ENCODE measurements at places on chromosomes 4 and X. TPM values are rescaled to one million over a fixed set of nuclear protein-coding genes. Genes with fewer than 3 reads are reported as not detected.

DNA sequence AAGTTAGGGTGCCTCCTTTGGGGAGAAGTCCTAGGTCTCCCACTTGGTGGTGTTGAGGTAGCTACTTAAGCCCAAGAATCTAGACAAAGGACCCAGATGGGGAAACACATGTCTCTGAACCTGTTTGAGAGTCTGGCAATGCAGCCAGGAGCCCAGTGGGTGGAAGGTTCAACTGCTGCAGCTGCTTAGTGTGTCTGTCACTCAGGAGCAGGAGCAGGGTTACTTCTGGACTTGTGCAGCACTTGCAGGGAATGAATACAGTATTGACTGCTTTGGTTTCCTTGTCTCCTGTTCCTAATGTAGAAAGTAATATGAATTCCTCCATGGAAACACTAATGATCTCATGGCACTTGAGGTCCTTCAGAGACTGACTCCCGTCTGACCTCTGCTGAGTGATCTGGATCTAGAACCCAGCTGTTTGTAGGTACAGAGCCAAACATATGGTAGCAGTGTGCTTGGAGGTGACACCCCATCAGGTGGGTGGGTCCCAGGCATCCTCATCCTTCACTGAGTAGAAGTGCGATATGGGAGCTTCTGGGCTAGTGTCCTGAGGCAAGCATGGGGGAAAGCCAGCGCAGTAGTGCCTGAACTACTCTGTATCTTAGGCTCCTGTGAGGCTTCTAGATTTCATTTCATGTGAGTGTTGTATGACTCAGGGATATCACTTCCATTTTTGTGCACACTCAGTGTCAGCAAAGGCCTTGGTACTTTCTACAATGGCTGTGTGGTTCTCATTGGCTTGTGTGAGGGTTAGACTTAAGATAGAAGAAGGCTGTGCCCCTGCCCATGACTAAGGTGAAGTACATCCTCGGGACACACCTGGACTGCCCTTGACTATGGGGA, 85.0 kb upstream of the WDR1 start:
- DNase-seq, result no peak

The PDK3 gene
- 2.5 TPM for polyA plus RNA-seq

GRCh38 chr4:106607558-106607957, 239.0 kb upstream of the GIMD1 start:
- peak; percentile 14 for DNase-seq

DNA sequence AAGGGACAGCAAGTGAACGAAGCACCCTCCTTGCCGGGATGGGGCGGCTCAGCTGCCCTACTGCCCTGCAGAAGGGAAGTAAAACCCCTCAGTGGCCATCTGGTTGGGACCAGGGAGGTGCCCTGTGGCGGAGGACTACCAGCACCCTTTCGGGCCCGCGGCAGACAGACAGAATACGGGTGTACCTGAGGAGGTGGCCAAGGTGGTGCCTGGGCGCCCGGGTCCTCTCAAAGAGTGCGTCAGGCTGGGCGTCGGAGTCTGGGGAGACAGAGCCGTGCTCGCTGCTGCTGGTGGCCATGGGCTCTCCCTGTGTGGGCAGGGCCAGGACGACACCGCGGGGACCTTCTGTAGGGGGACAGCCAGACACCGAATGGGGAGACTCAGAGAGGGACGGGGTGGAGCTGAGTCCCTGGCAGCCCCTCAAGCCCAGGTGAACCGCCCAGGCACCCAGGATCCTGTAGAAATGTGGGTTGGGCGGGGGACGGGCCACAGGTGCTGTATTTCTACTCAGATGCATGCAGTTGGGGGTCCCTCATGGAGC, 29.7 kb downstream of the PDHA1 start:
- DNase-seq, result no peak

GRCh38 chrX:111519215-111519614, 7.8 kb downstream of the SERTM2 start:
- DNase-seq, result peak; percentile 22

DNA sequence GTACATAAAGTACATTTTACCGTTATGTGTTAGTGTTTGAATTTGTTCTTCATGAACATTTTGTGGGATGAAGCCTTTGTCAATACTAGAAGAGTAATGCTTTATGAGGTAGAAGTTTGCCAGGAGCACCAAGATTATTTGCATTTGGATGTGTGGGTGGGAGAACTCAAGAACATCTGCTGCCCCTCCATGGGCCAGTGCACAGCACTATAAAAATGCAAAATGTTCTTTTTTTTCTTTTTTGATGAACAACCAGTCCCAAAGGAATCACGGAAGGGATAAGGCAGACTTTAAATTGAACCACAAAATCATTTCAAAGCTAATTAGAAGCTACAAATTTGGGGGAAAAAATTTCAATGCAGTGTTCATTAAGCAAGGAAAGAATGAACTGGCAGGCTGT, 300.3 kb upstream of the NWD2 start:
- no peak for DNase-seq

The XK gene
- polyA plus RNA-seq, result not detected

The CFI gene
- polyA plus RNA-seq, result 19.6 TPM

DNA sequence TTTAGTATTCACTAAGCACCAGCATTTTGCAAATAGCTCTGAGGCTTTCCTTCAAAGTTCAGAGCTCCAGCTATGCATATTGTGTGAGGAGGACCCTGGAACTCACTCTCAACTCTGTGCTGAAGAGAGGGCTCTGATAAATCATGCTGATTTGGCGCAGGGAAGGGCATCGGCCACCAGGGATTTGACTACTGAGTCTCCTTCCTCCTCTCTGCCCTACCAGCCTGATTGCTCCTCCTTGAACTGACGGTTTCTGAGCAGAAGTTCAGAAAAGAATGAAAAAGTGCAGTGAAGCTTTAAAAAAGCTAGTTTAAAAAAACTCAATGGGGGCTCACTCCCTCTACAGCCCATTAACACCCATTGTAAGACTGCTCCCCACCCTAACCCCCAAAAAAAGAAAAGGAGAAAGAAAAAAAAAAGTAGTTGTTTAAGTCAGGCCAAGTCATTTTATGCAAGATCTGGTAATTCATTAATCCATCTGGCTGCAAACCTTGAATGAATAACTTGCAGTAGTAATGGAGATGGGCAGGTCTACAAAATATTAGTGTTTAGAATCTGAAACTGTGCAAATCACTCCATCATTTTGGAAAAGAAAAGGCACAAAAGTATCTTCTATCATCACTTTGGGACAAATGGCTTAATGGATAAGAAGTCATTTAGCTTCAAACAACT, 13.3 kb downstream of the PPARGC1A start:
- no peak for DNase-seq

DNA sequence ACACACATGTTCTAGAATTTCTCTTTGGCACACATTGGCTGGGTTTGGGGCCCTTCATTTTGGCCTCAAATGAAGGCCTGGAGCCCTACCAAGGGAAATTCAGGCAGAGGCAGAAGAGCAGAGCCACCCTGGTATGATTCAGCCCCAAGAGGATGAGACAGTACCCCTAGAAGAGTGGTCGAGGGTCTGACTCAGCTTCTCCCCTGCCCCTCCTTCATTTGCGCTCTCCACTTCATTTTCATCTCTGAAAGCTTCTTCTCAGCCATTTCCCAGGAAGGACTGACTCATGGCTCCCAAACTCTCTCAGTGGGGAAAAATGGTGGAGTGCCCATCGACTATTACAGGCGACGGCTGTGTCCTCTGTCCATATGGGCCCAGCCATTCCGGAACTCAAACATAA, 43.5 kb downstream of the MAMLD1 start:
- no peak for DNase-seq

GRCh38 chrX:40845331-40845911, 110.1 kb upstream of the MED14 start:
- no peak for DNase-seq

GRCh38 chr4:110636680-110637407, 14.0 kb upstream of the PITX2 start:
- no peak for DNase-seq

DNA sequence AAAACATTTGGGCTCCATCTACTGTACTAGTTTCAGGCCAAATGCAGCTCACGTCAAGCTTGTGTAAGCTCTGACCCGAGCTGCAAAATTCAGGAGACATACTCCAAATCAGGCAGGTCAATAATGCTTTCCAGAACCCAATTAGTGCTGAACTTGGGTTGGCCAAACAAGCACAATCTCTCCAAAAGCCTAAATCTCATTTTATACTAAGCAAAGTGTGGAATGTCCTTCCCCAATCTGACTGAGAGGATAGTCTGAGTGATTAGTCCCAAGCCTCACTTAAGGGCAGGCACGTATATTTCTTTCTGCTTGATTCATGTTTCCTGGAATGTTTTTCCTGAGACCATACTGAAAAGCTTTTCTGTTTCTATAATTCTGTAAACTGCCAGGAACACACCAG, 79.9 kb downstream of the NKX6-1 start:
- DNase-seq, result no peak

The IQSEC2 gene
- 21.3 TPM for polyA plus RNA-seq

The PABPC5 gene
- polyA plus RNA-seq, result 0.31 TPM

The PCDH18 gene
- polyA plus RNA-seq, result 25.0 TPM

- peak; percentile 92 for DNase-seq
Measured at GRCh38 chr4:146945556-146946374, at the start of gene TTC29. TTC29 (minus strand) TSS chr4:146945864; CDS start chr4:146939895, 5,969 bp downstream.

DNA sequence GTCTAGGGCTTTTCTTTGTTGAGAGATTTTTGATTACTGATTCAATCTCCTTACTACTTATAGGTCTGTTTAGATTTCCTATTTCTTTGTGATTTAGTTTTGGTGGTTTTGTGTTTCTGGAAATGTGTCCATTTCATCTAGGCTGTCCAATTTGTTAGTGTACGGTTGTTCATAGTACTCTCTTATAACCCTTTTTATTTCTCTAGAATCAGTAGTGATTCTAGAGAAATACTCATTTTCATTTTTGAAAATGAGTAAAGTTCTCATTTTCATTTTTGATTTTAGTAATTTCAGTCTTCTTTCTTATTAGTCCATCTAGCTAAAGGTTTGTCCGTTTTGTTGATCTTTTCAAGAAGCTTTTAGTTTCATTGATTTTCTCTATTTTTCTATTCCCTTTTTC, 7.5 kb downstream of the IL13RA1 start:
- no peak for DNase-seq

DNA sequence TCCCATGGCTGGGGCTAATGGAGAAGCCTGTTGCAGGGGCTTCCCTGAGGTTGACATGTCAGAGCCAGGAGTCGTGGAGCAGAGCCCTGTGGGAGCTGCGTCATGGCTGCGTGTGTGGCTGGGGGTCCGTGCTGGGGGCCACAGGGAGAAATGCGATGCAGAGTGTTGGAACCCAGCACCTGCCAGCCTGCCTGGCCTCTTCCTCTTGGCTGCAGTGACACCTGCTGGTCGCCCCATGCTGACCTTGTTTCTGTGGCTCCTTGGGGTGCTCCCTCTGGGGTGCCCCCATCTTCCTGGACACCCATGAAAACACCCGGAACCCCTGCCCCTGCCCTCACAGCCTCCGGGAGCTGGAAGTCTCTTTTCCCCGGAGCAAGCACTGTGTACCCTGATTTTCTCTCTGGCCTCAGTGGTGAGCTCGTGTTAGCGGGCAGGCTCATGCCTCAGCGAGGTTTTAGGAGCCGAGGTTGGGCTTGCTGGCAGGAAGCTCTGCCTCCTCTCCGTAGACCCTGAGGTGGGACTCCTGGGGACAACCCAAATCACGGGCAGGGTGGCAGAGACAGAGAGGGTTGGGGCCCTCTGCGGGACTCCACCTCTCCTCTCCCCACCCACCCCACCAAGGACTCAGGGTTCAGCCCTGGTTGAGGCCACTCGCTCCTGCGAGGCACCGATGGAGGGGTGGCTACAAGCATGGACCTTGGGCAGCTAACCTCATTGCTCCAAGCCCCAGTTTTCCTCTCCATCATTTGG, 103.7 kb downstream of the SORCS2 start:
- peak; percentile 82 for DNase-seq

DNA sequence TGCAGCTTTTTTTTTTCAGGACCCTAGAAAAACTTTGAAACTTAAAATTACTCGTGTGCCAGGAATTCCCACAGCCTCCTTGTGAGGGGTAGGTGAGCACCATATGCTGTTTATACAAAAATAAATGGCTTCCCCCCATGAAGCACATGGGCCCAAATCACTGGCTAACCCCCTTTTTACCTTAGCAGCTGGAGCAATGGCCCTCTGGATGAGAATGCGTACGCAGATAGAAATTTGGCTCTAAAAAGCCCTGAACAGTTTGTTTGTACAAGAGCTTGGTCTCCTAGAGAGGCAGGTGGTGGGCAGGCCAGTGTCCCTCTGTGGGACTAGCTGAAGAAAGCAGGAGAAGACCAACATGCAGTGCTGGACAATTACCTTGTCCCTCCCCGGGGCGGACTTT, 76.5 kb downstream of the SLC9A6 start:
- no peak for DNase-seq

DNA sequence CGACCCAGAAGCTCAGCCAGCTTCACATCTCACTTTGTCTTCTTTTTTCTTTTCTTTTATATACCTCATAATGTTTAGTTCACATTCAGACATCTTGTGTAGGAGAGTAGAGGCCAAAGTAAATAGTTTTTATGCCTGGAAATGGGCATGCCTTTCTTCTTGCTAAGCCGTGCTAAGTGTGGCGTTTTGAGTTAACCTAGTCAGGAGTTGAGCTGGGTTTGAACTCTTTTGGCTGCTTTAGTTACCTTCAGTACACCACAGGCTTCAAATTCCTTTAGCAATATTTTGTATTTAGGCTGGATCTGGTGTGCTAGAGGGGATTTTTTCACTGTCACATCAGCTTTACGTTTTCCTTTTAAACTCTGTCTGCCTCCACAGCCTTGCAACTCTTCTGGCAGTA, 300.8 kb downstream of the ZNF674 start:
- no peak for DNase-seq

DNA sequence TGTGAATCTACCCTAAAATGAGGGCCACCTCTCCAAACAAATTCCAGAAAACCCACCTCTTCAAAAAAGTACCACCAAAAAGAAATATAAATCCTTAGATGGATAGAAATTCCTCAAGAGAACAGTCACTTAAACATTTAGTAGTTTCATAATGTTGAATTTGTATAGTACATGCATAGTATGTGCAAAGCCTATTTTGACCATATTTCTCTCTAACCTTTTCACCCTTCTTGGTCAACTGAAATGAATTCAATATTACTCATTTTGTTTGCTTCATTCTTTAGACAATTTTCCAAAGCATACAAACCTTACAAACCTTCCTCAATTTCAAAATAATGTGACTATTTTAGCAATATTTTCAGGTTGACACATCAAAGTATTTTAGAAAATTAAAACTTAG, 4.1 kb downstream of the RHOXF1 start:
- no peak for DNase-seq
